ENCODE measurements at places on chromosomes 5 and 9.

GRCh38 chr9:86774116-86774515 is 173.2 kb downstream of the GAS1 start:
- no peak for DNase-seq

DNA sequence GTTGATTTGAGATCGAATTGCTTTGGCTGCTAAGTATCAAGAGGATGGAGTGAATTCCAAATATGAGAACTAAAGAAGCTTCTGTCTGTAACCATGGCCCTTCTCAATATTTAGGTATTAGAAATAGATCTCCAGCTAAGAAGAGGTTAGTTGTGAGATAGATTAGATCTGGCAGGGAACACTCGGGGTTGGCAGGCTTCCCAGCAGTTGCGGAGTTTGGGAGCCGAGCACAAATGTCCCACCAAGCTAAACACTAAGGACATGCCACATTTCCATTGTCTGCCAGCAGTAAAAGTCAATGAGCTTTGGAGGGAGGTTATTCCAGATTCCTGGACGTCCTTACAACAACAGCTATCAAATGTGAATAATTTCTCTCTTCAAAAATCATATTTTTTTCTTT is 85.8 kb downstream of the TAF11L14 start:
- no peak for DNase-seq

GRCh38 chr5:57249265-57249874 is 75.5 kb downstream of the GPBP1 start:
- DNase-seq: no peak

GRCh38 chr5:135705941-135706466 is 127.2 kb upstream of the CXCL14 start:
- DNase-seq: no peak

DNA sequence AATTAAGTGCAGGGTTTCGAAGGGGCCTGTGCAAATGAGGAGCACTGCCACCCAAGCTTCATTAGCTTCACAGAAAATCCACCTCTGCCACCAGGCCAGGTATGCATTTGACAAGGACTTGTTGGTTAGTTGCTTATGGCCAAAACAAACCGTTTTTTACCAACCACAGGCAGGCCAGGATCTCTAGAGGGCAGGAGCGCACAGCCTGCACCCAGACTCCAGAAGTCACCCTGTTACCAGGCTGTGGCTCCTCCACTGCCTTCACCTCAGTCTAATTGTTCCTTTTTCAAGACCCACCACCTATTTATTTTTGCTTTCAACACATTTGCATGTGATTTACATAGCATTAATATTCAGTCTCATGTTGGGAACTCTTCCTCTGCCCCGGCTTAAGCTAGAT is 78.3 kb upstream of the HSPA9 start:
- no peak for DNase-seq

DNA sequence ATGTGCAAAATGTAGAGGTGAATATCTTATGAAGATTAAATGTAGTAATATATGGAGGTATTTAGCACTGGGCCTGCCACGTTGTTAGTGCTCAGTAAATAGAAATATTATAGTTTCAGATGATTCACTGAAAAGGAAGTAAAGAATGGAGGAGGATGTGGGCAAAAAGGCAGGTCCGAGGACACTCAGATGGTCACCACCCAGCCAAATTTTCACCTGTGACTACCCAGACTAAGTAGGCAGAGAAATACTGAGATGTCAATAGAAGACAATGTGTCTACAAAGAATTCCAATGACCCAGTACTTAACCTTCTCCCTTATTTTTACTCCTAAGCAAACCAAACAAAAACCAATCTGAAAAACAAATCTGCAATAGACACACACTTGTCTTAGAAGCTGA is 70.3 kb upstream of the ATP10B start:
- DNase-seq: no peak

Data from GOT3 (cell line).